Common myeloid progenitor, CD34-positive (primary cell): ENCODE measurements at places on chromosomes 2 and 18.
A peak's percentile ranks its signal among the peaks of the same experiment; 100 is the strongest.

DNA sequence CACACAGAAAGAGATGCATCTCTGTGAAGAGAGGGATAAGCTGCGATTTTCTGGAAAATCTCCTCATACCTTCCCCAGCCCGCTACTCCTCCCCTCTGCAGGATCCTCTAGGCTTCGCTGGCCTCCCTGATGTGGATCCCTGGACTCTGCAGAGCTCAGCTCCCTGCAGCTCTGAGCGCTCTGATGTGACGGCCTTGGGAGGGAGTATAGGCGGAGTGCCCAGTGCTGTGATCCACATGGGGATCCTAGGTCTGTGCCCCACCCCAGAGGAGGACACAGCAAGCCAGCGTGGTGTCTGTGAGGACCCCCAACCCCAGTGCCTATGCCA lies 111.0 kb downstream of the GYPC start:
- DNase-seq: no peak

DNA sequence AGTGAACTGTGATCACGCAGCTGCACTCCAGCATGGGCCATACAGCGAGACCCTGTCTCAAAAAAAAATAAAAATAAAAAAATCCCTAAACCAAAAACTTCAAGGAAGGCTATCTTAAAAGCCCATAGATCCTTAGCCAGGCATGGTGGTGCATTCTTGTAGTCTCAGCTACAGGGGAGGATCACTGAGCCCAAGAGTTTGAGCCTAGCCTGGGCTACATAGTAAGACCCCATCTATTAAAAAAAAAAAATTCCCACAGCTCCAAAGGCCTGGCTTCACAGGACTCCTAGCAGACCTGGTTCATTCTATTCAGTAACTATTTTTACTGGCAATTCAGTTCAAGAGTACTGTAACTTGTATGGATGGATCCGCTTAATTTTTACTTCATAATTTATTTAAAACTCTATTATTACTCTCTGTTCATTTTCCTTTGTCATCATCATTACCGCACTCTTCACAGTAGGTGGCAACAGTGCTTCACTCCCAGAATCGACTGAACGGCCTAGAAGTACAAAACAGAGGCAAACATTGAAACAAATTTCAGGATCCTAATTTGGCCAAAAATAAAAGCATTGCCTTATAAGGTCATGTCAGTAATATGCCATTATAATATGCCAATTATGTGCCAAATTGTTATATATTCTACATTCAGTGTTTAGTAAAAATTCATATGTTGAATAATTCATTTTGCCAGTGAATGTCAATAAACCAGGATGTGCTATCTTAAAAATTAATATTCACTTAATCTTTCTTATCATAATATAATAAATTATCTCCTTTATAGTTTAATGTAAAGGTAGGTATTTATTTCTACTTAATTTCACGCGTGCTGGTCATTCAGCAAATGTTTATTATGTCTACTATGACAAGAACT lies 14.3 kb upstream of the STAM2 start:
- DNase-seq: peak; percentile 82

DNA sequence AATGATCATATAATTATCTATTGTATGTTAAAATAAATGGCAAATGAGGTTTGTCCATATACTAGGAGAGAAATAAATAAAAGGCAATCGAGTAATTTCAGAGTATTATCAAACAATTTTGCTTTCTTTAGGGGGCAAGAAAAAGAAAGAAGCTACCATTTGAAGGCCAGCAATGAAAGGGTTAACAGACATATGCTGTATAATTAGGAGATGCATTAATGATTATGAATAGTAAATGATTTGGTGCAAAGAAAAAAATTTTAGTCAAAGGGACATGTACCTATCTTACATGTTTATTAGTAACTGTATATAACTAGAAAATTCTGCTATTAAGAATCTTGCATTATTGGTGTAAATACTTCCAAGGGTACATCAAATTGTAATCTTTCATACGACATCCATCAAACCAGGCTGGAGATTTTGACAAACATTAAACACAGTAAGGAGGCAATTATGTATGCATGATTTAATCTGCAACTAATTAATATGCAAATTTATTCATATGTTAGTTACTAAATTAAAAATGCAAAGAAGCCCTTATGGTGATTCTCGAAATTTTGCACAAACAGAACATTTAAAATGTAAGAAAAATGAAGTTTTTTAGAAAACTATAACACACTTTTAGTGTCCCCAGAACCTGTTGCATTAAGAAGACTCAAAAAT lies 251.4 kb downstream of the TCF4 start:
- no peak for DNase-seq

DNA sequence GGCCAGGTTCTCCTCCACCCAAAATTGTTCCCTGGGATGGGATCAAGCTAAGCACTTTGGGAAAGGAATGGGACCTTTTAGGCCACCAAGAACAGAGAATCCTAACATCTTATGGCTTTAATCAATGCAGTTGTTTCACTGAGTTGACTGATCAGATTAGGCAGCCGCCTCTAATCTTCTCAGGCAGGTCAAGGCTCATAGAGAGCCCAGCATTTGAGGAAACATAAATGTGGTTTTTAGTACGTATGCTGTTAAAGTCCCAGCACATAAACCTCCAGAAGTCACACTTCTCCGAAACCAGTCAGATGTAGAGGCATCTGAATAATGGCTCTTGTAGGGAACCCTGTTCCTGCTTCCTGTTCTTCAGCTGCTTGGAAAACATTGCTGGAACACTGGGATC lies 99.5 kb upstream of the RMDN2 start:
- peak; percentile 69 for DNase-seq

GRCh38 chr2:112073875-112074274 lies 18.8 kb downstream of the TMEM87B start:
- no peak for DNase-seq

DNA sequence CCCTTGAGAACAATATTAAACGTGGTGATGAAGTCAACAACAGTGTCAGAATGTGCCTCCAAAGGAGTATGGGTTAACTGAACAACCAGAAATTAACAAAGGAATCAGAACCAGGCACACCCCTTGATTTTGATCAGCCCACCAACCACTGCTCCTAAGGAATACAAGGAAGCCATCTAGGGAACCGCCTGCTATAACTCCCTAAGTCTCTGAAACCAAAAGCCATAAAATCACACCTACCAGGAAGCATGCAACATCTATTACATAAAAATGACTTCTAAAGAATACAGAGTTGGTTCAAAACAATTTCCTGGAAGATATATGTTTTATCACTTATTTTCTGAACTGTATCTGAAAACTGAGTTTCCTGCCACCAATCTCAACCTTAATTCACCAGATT lies 360.0 kb downstream of the EPHA4 start:
- DNase-seq: no peak

DNA sequence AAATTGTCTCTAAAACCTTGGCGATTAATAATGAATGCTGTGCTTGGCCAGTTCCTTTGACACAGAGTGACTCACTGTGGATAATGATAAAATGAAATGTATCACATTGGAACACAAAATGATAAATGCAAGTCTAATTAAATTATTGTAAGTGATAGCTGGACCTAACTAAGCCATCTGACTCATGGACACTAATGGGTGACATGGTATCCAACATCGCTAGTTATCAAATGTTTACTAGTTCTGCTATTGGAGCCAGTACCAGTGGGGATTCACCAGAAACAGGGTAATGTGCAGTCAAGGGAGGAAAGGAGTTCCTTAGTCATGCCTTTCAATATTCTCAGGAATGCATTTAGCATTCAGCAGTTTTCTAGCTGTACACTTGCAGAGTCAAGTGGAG lies 736.3 kb upstream of the ACVR2A start:
- no peak for DNase-seq
